Fibroblast of villous mesenchyme (primary cell): ENCODE measurements at places on chromosomes 3 and 15. TPM values are rescaled to one million over a fixed set of nuclear protein-coding genes. Genes with fewer than 3 reads are reported as not detected.

FES gene
- 17.3 and 26.1 TPM in 2 replicates for total RNA-seq

LRRIQ4 gene
- total RNA-seq, result 0.32 TPM in 1 of 2 replicates, not detected in the other

GPR149 gene
- total RNA-seq, result not detected in 2 replicates

GOLGA6L4 gene
- 1.3 TPM in 2 replicates for total RNA-seq

INSYN1 gene
- under 0.01 and 0.64 TPM in 2 replicates for total RNA-seq

ZNF774 gene
- 1.6 and 1.7 TPM in 2 replicates for total RNA-seq

TP53BP1 gene
- total RNA-seq, result 83.4 and 94.1 TPM in 2 replicates

FOXB1 gene
- total RNA-seq, result not detected in 2 replicates

LARP6 gene
- 36.7 and 46.7 TPM in 2 replicates for total RNA-seq
